ENCODE measurements at places on chromosomes 12 and 14.
A peak's percentile ranks its signal among the peaks of the same experiment; 100 is the strongest.

DNA sequence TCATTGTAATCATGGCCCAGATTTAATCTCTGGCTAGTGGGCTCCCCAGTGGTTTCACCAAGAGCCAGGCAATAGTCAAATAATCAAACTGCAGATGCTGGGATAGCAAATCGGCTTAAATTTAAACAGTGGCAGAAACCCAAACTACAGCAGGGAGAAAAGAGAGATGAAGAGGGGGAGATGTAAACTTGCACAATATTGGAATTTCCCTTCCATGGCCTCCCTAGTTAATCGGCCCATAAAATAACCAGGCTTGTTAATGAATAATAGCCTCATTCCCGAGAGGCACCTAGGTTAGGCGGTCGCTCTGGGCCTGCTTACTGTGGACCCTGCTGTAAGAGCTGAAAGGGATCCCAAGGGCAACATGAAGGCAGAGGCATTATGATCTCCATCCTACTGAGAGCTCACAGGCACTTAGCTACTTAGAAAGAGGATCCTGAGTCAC lies 116.2 kb downstream of the NUAK1 start:
- DNase-seq: no peak

- no peak for DNase-seq
These were observed 50.9 kb downstream of the FOXN4 start for GRCh38 chr12:109258201-109258600.

- DNase-seq: no peak
These were observed 109.5 kb upstream of the ARHGAP5 start for GRCh38 chr14:31967669-31967975.

- DNase-seq: no peak
These were observed 216.2 kb downstream of the PELI2 start for GRCh38 chr14:56334458-56334857.

GRCh38 chr12:81757731-81758365 lies 1.3 kb downstream of the PPFIA2 start:
- DNase-seq: no peak

DNA sequence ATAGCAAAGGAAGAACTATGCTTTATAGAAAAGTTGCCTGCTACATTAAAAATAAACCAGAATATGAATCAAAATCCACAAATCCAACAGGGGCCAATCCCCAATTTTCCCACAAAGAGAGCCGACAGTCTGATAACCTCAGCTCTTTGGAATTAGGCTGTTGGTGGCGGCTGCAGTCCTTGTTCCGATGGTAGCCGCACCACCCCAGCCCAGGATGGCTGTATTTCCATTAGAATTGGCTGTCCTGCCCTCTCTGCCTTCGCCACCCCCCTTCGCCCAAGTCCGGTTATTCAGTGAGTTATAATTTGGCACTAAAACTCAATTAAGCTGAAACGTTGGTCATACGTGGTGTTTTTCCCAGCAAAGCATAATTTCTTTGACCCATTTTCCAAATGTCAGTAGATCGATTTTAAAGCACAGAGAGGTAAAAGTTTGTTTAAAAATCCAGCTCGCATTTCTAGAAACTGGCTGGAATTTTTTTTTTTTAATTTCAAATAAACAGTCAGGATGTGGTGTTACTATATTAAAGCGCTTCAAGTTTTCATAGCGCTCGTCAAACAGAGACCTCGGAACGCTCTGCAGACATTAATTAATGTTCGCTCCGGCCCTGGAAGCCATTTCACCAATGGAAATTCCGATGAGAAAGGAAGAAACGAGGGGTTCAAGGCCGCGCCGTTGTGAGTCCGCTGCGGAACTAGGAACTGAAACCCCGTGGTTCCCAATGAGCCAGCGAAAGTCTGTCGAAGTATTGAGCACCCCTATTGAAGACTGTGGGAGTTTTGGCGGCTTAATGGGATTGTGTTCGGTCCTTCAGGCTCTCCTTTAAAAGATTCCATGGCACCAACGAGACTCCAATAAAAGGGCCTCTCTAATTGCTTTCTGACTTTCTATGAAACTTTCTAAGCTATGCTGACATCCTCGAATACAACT lies 104.8 kb upstream of the DIO3 start:
- no peak for DNase-seq

- DNase-seq: no peak
These were observed 13.7 kb downstream of the REM2 start for GRCh38 chr14:22896760-22897159.

- DNase-seq: peak; percentile 25
These were observed 362.1 kb upstream of the STXBP6 start for GRCh38 chr14:25411781-25412757.

GRCh38 chr12:32366714-32367113 lies 32.6 kb upstream of the FGD4 start:
- no peak for DNase-seq

DNA sequence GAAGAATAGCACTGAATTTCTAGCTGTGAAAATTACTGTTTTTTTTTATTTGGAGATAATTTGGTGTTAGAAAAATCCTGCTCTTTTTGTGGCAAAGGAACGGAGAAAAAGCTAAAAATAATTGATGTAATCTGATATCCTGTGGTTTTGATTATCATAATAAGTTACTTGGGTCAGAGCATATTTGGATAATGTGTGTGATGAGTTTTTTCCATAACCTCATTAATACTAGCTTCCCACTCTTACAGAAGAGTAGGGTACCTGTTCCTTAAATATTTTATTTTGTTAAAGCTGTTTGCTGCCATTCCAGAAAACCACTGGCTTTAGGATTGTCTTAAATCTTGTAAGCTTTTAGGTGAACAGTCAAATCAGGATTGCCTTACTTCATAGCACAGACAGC lies 4.7 kb downstream of the PSMC6 start:
- DNase-seq: no peak

- no peak for DNase-seq
These were observed 12.5 kb downstream of the CIT start for GRCh38 chr12:119864591-119864990.

DNA sequence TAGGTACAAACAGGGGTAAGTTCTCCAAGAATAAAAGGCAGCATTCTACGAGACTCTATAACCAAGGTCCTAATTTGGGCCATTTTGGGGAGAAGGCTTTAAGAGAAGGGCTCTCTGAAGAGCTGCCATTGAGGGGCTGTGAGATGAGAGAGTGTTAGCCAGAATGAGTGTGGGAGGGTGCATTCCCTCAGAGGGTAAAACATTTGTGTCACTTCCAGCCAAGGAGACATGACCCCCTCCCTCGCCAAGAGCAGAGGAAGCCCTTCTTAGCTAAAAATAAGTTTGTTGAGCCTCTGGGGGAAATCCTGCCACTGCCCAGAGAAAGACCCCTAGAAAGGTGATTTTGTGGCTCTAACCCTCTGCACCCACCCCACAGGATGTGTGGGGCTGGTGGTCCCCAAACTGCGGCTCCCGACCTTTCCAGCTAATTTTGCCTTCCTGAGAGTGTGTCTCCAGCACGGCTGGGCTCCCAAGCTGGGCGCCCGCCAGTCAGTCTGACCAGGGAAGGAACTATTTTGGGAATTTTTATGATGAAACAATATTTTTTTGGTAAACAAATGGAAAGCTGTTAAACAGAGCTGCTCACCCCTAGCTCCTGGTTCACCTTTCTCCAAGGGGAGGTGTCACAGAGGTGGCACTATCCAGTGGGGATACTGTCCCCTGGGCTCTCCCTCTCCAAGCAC lies 65.9 kb upstream of the JDP2 start:
- DNase-seq: no peak

GRCh38 chr12:52144512-52145227 lies 47.1 kb downstream of the KRT80 start:
- DNase-seq: no peak
